Aorta (tissue), 5 donors: ENCODE measurements at places on chromosomes 3 and 15. TPM values are rescaled to one million over a fixed set of nuclear protein-coding genes. Genes with fewer than 3 reads are reported as not detected.

The FSD2 gene
- not detected for total RNA-seq

The ACSBG1 gene
- total RNA-seq = not detected

The NR2F2 gene
- total RNA-seq = 132 TPM

The HTD2 gene
- 6.5 TPM for total RNA-seq

The ALDH1A2 gene
- total RNA-seq = 10.0 TPM

The CAV3 gene
- not detected for total RNA-seq

The PYGO1 gene
- total RNA-seq = 10.9 TPM

The ARIH1 gene
- total RNA-seq = 162 TPM

The SLC6A1 gene
- total RNA-seq = 1.4 TPM

The CFAP100 gene
- total RNA-seq = not detected

The MNS1 gene
- total RNA-seq = 2.1 TPM

The UROC1 gene
- not detected for total RNA-seq

The CFAP44 gene
- 6.7 TPM for total RNA-seq

The KLF15 gene
- total RNA-seq = 8.5 TPM

The ZXDC gene
- total RNA-seq = 35.7 TPM

The MYLK gene
- total RNA-seq = 786 TPM

The SEMA3G gene
- 12.5 TPM for total RNA-seq

The ARHGAP11A gene
- 4.3 TPM for total RNA-seq

The ATP10A gene
- 19.9 TPM for total RNA-seq

The AADAC gene
- total RNA-seq = not detected

The TMIE gene
- 0.55 TPM for total RNA-seq

The BFSP2 gene
- not detected for total RNA-seq

The FXR1 gene
- total RNA-seq = 106 TPM

The RASGRP1 gene
- total RNA-seq = 3.1 TPM

The PDIA3 gene
- 304 TPM for total RNA-seq

The MFN1 gene
- 56.1 TPM for total RNA-seq

The ZNF80 gene
- total RNA-seq = not detected

The ST3GAL6 gene
- total RNA-seq = 21.1 TPM

The CX3CR1 gene
- total RNA-seq = 6.5 TPM

The IMPG2 gene
- 0.63 TPM for total RNA-seq

The CLRN1 gene
- total RNA-seq = not detected

The MUC13 gene
- 0.18 TPM for total RNA-seq

The CTXN2 gene
- total RNA-seq = not detected

The STT3B gene
- 91.7 TPM for total RNA-seq

The GOLGA6A gene
- not detected for total RNA-seq

The CASR gene
- total RNA-seq = not detected

The SLC12A8 gene
- 1.4 TPM for total RNA-seq
